ENCODE measurements at places on chromosomes 3 and 15. TPM values are rescaled to one million over a fixed set of nuclear protein-coding genes. Genes with fewer than 3 reads are reported as not detected.

- no peak for DNase-seq
These were observed 24.5 kb upstream of the VPS39 start for GRCh38 chr15:42232606-42233005.

- DNase-seq, result no peak
These were observed 81.6 kb downstream of the AGBL1 start for GRCh38 chr15:86161250-86161649.

Gene CNTN6
- total RNA-seq, result not detected

GRCh38 chr3:134028486-134029255 is 1.1 kb downstream of the SLCO2A1 start:
- DNase-seq, result no peak

DNA sequence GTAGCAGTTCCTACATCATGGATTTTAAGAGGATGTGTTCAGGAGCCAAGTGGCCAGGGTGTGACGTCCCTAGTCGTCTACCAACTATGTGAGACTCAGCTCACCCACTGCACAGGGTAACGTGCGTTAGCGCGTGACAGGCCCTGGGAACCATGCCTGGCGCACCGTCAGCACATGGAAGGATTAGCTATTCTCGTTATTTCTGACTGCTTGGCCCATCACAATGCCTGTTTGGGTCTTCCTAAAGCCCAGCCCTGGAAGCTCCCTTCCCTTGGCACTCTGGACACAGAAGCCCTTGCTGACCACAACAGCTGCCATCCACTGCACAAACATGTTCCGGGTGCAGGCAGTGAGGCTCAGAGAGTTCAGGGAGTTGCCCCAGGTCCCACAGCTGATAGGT is 91.0 kb upstream of the RPL32 start:
- no peak for DNase-seq

Measured in RPMI7951 (cell line).